Stimulated activated CD4-positive, alpha-beta T cell treated with anti-CD3 and anti-CD28 coated beads, TNF-alpha, amount 100 ng/mL, for 1 hour (primary cell): ENCODE measurements at places on chromosomes 5 and 9.

DNA sequence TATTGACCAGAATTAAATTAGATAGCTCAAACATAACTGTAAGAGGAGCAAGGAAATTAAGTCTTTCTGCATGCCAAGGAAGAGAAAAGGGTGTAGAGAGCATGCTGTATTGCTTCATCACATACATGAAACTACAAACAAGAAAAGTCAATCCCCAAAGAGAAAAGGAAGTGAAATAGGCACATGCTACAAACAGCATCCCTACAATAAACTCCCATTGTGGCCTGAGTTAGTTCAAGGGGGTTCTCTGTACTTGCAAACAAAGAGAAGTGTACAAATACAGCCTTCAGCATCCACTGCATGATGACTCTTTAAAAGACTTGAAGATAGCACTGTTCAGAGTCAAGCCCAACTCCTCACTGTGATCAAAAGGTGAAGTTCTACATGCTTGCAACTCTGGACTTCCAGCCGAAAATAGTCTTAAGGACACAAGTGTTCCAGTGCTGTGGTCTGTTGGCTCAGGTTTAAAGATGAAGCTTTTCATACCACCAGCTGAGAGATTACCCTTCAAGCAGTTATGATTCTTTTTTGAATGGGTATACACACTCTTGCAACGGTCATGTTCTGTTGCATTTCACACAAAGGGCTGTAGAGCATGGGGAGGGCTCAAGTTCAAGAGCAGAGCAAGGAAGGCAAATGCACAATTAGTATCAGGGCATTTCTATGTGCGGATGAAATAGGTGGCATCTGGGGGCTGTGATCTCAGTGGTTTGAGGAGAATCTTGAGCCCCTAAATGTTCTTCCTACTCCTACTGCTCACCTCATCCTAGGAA lies 534.5 kb downstream of the EBF1 start:
- no peak for DNase-seq

DNA sequence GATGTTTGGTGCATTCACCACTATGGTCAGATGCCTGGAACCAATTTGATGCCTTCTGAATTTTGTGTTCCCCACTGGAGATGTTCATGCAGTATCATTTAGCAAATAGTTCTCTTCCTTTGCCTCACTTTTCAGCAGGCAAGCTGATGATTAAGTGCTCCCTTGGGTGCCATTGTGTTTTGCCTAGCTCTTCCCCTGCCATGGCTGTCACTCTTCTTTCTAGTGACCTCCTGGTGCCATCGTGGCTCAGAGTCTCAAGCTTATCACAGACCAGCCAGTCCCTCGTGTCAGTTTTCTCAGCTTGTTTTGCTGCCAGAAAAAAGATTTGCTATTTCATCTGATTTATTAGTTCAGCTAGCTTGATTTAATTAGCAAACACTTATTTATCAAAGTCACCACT lies 41.3 kb downstream of the IL31RA start:
- no peak for DNase-seq

DNA sequence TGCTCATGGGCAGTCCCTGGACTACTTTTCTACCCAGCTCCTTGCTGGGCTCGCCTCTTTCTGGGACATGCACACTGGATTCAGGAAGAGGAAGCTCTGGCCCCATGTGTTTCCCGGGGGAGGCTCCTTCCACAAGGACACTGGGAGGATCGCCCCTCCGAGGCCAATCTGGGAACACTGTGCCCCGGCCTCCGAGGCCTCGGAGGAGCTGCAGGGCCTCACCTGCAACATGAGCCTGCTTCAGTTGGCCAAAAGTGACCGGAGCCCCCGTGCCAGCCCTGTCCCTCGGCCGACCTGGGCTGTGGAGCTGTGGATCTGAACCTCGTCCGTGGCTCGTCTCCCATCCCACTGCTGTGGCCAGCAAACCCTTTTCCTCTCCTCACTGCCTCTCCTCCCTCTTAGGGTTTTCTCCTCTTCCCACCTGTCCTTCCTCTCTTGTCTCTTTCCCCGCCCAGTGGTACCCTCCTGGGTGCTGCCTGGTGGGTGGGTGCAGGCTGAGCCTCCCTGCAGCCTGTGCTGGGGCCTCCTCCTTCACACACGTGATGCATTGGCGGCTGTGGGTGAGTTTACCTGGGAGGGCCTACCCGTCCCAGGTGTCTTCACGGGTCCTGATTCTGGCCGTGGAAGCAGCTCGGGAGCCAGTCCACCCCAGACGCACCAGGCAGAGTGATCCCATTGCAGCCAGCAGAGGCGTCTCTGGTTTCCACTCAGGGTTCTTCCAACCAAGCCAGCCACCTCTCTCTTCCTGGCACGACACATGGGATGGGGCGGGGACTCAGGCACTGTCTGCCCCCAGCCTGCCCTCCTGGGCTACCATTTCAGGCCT lies 241.8 kb downstream of the CACNA1B start:
- no peak for DNase-seq

GRCh38 chr9:135787776-135788575 lies 86.0 kb downstream of the KCNT1 start:
- DNase-seq, result no peak

DNA sequence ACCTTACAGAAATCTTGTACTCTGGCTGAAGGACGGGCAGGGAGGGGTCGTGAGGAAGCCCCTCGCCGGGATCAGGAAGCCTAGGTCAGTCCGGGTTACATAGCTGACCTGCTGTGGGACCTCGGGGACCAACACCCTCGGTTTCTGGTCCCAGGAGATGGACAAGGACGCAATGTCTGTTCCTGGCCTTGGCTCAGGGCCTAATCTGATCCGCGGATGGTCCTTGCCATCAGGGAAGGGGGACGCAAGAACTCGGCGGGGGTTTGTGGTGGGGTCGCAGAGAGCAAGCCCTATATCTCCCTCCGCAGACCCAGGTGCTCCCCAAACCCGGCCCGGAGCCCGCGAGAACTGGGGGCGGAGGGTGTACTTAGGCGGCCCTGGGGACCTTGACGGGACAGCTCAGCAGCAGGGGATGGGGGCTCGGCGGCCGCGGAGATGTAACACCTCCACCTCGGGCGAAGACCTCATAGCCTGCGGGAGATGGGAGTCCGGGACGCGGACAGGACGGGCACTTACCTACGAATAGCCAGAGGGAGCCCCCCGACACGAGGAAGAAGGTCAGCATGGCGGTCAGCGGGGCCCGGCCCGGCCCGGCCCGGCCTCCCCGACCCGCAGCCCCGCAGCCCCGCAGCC lies 353 bp downstream of the ACSL6 start:
- DNase-seq, result no peak

GRCh38 chr5:127667926-127668325 lies 19.0 kb downstream of the CTXN3 start:
- no peak for DNase-seq

- DNase-seq, result no peak
These were observed 36.2 kb upstream of the CKS2 start for GRCh38 chr9:89274838-89275237.

DNA sequence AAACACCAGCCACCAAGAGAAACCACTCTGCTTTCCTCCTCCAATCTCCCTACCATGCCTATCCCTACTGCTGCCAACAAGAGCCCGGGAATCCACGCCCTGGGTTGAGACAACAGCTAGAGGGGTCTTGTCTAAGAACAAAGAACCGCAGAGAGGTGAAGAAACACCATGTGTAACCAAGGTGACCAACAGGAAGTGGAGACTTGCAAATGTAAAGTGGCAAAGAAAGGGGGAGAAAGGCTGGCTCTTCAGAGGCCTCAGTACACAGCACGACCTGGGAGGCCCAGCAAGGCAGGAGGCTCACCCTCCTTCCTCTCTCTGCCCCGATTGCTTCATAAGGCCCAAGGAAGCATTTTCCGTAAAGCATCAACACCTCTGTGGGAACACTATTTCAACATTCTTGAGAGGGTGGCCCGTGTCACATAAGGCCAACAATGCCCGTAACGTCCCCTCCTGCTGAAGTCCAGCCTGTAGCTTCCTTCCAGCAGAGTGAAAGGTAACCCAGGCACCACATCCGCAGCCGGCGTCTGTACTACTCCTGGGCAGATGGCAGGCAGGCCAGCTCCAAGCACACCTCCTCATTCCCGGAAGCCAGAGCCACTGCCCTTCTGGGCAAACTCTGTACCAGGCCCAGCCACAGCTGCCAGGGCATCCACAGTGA lies 18.3 kb downstream of the CCNJL start:
- DNase-seq, result no peak

- DNase-seq, result no peak
These were observed at the start of gene STOM for GRCh38 chr9:121369595-121370265. Gene STOM, minus strand, starts transcription at chr9:121370250. Its CDS starts 63 bp downstream, at chr9:121370187.

GRCh38 chr9:18996211-18996610 lies 36.8 kb downstream of the SAXO1 start:
- no peak for DNase-seq

DNA sequence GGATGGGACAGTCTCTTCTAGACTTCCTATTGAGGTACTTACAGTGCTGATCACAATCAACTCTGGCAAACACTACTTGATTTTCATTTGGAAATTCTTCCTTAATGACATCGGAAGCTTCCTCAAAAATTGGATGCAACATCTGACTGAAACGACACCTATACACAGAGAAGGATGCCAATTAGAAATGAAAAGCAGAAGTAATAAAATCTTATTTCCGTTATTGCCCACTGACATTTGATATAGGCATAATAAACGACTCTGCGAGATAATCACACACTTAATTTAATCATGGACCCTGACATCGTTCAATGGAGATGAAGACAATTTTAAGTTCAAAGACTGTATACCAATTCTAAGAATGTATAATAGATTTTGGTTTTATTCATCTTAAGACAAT lies 46.4 kb downstream of the ERP44 start:
- no peak for DNase-seq

DNA sequence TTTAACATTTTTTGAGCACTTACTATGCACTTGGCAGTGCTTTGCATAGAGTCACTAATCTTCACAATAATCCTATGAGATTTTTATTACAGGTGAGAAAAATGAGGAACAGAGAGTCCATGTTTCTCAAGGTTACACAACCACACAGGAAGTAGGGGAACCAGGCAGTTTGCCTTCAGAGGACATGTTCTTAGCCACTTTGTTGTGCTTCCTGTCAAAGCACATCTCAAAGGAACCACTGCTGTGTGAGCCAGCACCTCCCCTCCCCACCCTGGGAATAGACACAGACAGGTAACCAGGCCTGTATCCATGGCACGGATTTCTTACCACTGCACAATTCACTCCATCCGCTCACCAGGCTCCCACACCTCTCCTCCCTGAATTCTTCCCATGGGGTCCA lies 6.3 kb upstream of the DNAJB5 start:
- no peak for DNase-seq

GRCh38 chr5:6370580-6370979 lies 7.8 kb downstream of the MED10 start:
- DNase-seq, result no peak

- no peak for DNase-seq
These were observed at the start of gene SLC1A3 for GRCh38 chr5:36606428-36607113. Gene SLC1A3, plus strand, starts transcription at chr5:36606606. Its CDS starts 1,818 bp downstream, at chr5:36608424.

DNA sequence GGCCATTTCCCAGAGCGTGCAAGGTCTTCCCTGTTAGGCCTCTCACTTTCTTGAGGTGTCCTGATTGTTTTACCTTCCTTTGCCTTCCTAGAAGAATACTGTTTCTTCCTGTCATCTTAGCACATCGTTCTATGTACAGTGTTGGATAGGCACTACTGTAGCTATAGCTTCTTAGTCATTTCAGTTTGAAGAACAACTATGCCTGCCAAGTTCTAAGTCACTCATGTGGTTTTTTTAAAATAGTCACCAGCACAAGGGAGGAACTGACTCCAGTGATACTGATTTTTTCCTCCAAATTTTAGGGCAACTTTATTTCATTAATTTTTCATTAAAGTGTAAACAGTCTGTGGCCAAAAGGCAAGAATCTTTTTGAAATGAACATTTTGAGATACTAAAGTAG lies 122.4 kb upstream of the NR5A1 start:
- DNase-seq, result no peak

DNA sequence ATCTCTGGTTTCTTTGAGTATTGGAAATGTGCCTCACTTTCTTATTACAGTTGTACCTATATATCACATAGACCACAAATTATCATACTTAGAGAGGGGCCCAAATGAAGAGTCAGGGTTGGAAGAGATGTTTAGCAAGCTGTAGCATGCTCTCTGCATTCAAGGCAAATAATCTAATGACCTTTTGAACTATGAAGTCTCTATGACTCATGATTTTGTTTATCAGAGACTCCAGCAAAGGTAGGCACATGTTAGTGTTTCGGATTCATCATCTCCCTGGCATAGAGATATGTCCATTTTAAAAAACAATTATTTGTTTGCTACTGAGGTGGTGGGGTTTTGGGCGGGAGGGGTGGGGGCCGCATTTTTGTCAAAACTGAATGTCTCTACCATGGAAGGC lies 2000.1 kb downstream of the EFNA5 start:
- DNase-seq, result no peak

- no peak for DNase-seq
These were observed 55.0 kb downstream of the FRMD3 start for GRCh38 chr9:83483223-83483622.

GRCh38 chr9:76321195-76321828 lies 72.9 kb downstream of the RFK start:
- DNase-seq, result no peak

DNA sequence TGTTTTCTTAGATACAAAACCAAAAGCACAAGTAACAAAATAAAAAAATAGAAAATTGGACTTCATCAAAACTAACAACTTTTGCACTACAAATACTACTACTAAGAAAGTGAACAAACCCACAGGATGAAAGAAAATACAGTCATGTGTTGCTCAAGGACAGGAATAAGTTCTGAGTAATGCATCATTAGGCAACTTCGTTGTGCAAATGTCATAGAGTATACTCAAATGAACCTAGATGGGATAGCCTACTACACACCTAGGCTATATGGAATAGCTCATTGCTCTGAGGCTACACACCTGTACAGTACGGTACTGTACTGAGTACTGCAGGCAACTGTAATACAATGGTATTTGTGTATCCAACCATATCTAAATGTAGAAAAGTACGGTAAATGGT lies 88.3 kb downstream of the RAPGEF1 start:
- no peak for DNase-seq

DNA sequence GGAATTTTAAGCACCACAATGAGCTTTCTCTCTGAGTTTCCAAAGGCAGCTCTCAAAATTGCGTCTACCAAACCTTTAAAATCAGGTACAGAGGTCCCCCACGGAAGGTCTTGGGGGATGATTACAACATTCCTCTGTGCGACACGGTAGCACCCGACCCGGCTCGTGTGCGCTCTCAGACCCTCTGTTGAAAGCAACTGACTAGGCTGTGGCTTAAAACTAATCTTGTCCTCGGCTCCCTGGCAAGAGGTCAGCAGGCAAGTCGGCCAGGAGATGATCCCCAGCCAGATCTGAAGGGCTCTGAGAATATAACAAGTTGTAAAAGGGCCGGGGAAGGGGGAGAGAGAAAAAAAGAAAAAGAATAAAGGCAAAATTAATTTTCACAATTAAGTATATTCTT lies 92.6 kb upstream of the LMX1B start:
- DNase-seq, result no peak

DNA sequence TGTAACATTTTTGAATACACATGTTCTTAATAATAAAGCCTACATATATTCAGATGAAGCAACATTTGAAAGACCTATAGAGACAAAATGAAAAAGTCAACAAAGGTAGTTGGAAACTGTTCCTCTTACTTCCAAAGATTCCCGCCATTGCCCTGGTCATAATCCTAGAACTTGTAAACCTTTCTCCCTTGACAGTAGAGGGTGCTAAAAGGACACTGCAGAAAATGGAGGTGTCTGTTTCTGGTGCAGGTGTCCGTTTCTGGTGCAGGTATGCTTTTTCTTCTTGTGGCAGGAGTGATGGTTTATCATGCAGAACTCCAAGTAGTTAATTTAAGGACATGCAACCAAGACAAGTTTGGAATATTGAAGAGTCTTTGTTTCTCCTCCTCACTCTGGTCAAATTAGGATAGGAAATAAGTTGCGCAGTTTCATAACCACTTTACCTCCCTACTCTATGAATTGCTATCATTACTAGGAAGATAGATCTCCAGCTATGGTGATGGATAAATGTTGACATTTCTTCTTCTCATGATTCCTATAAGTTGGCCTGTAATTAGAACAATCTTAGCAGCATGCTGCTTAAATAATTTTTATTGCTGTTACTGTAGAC lies 56.0 kb upstream of the FAM174A start:
- no peak for DNase-seq
